ENCODE measurements at places on chromosomes 1 and 21. TPM values are rescaled to one million over a fixed set of nuclear protein-coding genes. Genes with fewer than 3 reads are reported as not detected.

- no peak for DNase-seq
Measured at GRCh38 chr1:16249596-16250241, 12.7 kb upstream of the CPLANE2 start.

DNA sequence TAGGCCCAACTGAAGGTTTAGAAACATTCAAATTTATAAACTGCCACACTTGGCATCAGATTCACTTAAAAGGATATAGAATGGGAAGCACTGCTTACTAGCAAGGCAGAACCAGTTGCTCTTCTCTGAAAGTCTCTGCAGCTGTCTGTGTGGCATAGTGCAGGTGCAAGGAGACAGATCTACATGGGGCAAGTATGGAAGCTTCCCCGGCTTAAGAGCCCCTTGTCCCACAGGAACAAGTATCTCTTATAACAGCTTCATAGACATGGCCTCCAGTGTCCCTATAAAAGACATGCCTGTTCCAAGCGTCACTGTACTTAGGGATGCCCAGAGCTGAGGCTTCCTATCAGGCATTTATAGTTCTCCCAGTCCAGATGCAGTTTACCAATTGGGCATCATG lies 26.5 kb downstream of the ZBTB8B start:
- no peak for DNase-seq

- no peak for DNase-seq
Measured at GRCh38 chr1:22288593-22289241, 145.8 kb upstream of the WNT4 start.

DNA sequence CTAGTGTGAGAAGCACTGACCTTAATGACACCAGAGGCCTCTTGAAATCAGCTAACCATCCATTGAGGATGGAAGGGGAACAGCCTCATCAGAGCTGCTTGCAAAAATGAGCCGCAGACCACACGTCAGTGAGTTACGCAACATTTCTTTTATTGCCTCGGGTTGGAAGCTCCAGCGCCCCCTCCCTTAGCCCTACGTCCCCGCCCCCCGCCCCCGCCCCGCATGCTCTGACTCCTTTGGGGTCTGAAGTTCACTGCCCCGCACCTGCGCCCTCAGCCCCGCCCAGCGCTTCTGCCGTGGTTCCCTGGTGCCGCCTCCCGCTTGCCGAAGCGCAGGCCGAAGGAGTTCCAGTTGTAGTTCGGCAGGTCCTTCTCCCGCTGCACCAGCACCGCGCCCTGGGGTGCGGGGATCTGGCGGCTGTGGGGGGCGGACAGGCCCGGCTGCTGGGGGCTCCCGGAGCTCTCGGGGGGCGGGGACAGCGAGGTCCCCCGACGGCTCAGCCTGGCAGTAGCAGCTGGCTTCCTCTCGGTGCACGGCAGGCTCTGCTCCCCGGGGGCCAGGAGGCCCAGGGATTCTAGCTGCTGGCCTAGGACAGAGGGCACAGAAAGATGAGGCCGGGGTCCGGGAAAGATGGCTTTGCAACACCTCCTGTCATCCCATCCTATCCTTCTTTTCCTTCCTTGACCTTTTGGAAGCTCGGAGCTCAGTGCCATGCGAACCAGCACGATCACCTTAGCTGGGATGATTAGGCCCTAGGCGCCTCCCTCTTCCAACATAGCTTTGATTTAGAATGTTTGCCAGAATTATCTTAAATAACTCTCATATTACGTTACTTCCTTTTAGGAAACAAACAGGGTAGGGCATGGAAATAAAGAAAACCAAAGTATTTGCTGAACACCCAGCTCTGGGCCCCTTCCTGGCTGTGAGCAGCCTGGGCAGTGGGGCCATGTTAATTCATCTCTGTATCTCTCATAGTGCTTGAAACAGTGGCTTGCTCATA lies 5.8 kb downstream of the KISS1 start:
- peak; percentile 44 for DNase-seq

GRCh38 chr1:165938844-165939243 lies 111.4 kb downstream of the UCK2 start:
- no peak for DNase-seq

- DNase-seq = peak; percentile 43
Measured at GRCh38 chr1:167454304-167454893, 63.9 kb downstream of the CD247 start.

- peak; percentile 72 for DNase-seq
Measured at GRCh38 chr1:17494114-17494729, 45.3 kb upstream of the ARHGEF10L start.

- DNase-seq = no peak
Measured at GRCh38 chr1:22485431-22485830, 33.8 kb downstream of the ZBTB40 start.

GRCh38 chr1:58031416-58031815 lies 515.1 kb downstream of the OMA1 start:
- no peak for DNase-seq

- no peak for DNase-seq
Measured at GRCh38 chr1:86207323-86207722, 50.8 kb upstream of the COL24A1 start.

DNA sequence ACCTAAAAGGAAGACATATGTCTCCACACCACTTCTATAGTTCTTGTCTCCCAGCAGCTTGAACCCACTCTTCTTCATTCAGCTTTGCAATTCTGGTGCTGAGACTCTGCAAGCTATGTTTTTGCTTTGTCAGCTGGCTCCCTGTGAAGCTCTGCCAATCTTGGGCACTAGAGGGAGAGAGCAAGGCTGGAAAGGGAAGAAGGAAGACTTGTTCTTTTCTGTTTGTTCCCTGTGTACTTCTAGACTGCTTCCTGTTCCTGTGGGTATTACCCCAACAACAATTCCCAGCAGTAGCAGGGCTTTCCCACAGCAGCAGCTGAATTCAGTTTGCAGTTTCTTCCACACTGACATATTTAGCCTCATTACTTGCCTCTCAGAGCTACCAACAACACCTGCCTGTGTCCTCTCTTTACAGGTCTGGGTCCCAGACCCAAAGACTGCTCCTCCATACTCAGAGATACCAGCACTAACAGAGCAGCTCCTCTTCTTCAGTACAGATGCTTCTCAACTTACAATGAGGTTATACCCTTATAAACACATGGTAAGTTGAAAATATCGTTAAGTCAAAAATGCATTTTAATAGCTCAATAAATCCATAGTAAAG lies 275.2 kb upstream of the NEGR1 start:
- DNase-seq = no peak

DNA sequence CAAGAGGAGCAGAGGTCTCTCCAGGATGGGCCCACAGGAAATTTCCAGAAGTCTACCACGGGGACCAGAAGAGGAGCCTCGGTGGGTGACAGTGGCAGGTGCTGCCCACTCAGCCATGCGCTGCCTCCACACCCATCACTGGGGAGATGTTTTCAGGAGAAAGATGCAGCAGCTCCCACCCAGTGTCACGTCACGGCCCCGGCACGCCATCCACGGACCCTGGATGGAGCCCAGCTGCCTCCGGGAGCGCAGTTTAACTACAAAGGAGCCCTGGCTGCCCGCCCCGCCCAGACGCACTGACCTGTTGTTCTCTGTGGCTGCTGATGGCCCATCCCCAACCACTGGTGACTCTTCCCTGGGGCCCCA lies 6.8 kb downstream of the TSPEAR start:
- DNase-seq = no peak

- no peak for DNase-seq
Measured at GRCh38 chr1:10765304-10765703, 31.1 kb downstream of the CASZ1 start.

DNA sequence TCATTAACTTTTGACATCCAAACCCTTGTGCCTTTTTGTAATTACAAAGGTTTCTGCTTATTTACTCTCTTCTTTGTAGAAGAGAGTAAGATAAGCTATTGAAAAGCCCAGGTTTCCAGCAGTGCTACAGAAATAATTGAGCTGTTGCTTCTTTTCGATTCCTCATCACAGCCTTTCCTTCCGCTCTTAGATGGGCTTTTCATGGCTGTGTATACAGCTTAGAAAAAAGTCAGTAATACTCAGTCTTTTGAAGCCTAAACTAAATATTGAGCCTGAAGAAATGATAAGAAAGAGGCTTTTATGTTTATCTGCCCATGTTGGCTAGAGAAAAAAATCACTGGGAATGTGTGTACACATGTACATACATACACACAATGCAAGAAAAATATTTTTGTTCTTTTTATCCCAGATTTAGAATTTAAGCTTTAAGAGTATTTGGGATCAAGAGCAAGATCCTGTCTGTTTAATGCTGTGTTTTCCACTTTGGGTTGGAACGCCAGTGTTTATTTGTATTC lies 172.4 kb downstream of the VPS13D start:
- no peak for DNase-seq

- no peak for DNase-seq
Measured at GRCh38 chr1:109627692-109628399, 8.2 kb downstream of the AMPD2 start.

DNA sequence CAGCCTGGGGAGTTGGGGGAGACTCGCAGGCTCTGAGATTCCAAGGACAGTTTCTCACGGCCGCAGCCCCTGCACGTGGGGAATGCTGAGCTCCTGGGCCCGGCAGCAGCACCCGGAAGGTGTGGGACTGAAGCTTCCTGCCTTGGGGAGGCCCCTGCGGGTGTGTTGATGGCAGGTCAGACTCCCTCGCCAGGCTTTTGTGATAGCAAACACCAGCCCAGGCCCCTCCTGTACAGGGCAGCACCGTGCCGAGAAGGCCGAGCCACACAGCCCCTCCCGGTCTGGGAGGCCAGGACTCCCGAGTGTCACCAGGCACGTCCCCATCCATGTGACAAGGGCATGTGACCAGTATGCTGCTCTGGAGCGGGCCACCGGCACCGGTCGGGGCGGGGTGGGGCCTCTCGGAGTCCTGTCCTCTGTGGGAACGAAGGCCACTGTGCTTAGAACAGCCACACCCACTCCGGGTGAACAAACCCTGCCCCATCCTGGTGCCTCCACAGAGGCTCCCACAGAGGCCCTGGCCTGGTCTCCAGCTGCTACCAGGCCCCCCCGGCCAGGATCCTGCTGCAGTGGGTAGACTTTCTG lies 31.1 kb upstream of the ARHGEF16 start:
- DNase-seq = no peak

DNA sequence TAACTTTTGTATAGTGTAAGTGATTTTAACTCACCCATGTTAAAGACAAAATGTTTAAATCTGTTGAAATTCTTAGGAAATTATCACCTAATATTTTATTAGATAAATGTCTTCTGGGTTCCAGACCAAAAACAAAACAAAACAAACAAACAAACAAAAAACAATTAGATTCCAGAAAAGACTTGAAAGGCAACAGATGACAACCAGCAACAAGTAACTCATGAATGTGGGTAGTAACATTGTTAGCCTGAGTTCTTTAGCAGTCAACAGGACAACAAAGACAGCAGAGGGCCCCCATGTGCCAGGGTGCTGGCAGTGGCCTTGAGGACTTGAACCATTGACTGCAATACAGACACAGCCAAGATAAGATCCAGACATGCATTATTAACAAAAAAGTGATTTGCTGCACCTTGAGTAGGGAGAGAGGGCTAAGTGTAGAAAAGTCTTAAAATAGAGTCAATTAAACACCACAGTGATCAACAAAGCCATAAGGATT lies 2.4 kb upstream of the CD247 start:
- no peak for DNase-seq

DNA sequence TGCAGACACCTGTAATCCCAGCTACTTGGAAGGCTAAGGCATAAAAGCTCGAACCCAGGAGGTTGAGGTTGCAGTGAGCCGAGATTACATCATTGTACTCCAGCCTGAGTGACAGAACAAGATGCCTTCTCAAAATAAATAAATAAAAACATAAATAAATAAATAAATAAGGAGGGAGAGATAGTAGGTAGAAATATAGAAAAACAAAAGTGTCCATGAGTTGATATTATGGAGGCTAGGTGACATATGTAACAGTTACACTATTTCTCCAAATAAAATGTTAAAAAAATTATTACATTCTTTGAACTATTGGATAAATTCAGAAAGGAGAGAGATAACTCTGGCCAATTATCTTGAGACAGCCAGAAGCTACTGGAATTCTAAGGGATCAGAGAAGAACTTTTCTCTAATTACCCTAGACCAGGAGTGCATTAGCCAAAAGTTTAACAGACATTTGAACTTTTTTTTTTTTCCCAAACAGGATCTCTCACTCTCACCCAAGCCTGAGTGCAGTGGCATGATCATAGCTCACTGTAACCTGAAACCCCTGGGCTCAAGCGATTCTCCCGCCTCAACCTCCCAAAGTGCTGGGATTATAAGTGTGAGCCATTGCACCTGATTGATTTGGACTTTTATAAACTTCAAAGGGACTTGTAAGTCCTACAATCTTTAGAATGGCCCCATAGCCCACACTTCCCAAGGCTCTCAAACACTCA lies 17.6 kb downstream of the SYNJ1 start:
- DNase-seq = no peak

- no peak for DNase-seq
Measured at GRCh38 chr1:48450505-48450904, 21.5 kb downstream of the SPATA6 start.

- DNase-seq = peak; percentile 43
Measured at GRCh38 chr1:201530741-201531531, 8.0 kb upstream of the NAV1 start.

GRCh38 chr1:205171369-205171768 lies 40.1 kb downstream of the DSTYK start:
- peak; percentile 12 for DNase-seq

Gene SLC1A7
- not detected for total RNA-seq

Gene LCE2B
- total RNA-seq = not detected

Gene PRUNE1
- total RNA-seq = 20.1 TPM

Gene MTX1
- total RNA-seq = 27.4 TPM

Gene CFAP107
- not detected for total RNA-seq

Gene MASP2
- total RNA-seq = 0.19 TPM

Gene PACC1
- 11.7 TPM for total RNA-seq

Gene OPTC
- total RNA-seq = not detected

Gene AQP10
- not detected for total RNA-seq

Gene DCST2
- total RNA-seq = 1.1 TPM

Gene OR6K6
- not detected for total RNA-seq

Gene C1orf185
- not detected for total RNA-seq

Data from activated T-cell treated with anti-CD3 and anti-CD28 coated beads, Interleukin-2, amount 50 U/mL, for 72 hours (primary cell).